ENCODE measurements at places on chromosomes 4 and X. TPM values are rescaled to one million over a fixed set of nuclear protein-coding genes. Genes with fewer than 3 reads are reported as not detected.

The MAOB gene
- total RNA-seq = 157 TPM

The ERVMER34-1 gene
- total RNA-seq = 3.9 TPM

The TCEAL7 gene
- total RNA-seq = 2.6 TPM

The GAGE12F gene
- not detected for total RNA-seq

DNA sequence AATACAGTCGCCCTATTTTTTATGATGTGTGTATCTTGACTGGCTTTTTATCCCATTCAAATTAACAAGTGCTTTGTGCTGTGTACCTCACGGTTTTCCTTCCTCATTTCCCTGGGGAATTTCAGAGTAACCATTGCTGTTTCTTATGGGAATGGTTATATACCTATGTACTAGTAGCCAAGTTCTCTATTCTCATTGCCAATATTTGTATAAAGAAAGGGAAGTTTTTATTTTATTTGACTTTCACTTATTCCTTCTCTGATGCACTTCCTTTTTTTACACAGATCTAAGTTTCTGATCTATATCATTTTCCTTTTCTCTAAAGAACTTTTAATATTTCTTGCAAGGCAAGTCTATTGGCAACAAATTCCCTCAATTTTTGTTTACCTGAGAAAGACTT lies 181.3 kb downstream of the SOWAHB start:
- H3K36me3 ChIP-seq = no peaks in the 10 kb centered on the region
- no peak overlapping the region for H3K27ac ChIP-seq
- no peak for DNase-seq
- H3K27me3 ChIP-seq = no peaks in the 10 kb centered on the region
- H3K4me1 ChIP-seq = peaks cover 9% of the 10 kb centered on the region

- no peaks in the 10 kb centered on the region for H3K36me3 ChIP-seq
- no peaks in the 10 kb centered on the region for H3K4me1 ChIP-seq
- H3K4me3 ChIP-seq = no peak overlapping the region
- H3K27ac ChIP-seq = no peak overlapping the region
- H3K27me3 ChIP-seq = no peaks in the 10 kb centered on the region
- DNase-seq = no peak
Measured at GRCh38 chrX:133668225-133668931, 253.1 kb upstream of the GPC4 start.

GRCh38 chr4:185290018-185290607 lies 80.7 kb downstream of the SNX25 start:
- peaks cover 7% of the 10 kb centered on the region for H3K4me1 ChIP-seq
- DNase-seq = no peak
- H3K4me3 ChIP-seq = no peak overlapping the region
- H3K27ac ChIP-seq = no peak overlapping the region
- H3K36me3 ChIP-seq = peaks cover 24% of the 10 kb centered on the region

DNA sequence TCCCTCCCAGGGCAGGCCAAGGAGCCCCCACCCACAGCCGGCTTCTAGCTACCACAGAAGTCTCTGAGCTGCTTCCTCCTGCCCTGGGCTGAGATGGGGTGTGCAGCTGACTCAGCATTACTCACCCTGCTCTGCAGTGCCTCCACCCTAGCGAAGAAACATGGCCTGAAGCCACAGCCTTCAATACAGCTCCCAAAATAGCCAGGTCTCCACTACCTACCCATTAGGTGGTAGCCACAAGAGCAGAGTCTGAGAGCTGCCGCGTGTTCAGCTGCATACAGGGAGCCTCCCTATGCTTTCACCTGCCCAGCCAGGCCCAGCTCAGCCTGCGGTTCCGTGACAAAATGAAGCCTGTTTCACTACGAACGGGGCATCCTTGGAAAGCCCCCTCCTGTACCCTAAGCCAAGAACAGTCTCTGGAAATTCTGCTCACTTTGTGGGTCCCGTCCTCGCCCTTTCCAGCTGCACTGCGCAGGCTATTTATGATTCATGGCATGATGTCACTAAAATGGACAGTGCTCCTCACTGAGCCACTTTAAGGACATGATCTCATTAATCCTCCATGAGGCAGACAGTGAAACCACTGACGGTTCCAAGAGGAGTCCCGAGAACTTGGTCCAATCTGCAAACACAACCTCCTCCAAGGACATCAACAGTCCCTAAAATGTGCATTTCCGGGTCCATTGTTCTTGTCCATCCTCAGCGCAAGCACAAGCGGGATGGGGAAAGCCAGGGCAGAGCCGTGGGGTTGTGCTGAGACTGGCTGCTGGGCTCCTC lies 20.2 kb downstream of the WDR1 start:
- H3K4me1 ChIP-seq = peaks cover 95% of the 10 kb centered on the region
- H3K4me3 ChIP-seq = peak overlapping the region; percentile 11
- peaks cover 55% of the 10 kb centered on the region for H3K36me3 ChIP-seq
- DNase-seq = peak; percentile 64
- peak overlapping the region; percentile 83 for H3K27ac ChIP-seq

DNA sequence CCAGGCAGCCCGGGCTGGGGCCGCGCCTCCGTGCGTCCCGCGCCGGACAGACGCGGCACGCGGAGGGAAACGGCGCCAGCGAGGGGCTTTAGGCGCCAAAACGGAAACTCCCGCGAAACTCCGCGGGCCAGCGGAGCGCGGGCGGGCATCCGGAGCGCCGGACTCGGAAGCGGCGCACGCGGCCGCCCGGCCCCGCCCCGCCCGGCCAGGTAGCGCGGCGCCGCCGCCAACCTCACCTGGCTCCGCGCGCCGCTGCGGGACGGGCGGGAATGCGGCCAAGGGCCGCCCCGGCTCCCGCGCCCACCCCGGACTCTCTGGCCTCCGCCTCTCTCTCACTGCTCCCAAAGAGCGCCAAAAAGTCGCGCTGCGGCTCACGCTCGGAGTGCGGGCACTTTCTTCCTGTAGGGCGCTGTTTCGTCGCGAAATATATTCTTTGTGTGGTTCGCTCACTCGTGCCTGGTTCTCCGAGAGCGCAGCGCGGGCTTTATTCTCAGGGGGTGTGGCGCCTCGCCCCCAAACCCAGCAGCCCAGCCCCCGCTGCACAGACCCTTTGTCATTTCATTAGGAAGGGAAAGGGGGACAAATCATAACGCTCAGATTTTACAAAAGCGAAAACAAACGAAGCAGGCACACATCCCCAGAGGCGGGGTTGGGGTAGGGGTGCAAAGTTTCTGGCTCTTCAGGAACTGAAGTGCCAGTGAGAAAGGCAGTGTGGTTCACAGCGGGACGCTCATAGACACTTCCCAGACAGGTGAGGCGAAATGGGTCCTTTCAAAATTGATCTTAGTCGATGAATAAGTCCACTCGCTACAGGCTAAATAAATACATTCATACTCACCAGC lies 961 bp upstream of the MBNL3 start:
- H3K4me1 ChIP-seq = no peaks in the 10 kb centered on the region
- peak; percentile 18 for DNase-seq
- H3K4me3 ChIP-seq = peak overlapping the region; percentile 73
- no peaks in the 10 kb centered on the region for H3K27me3 ChIP-seq
- H3K36me3 ChIP-seq = no peaks in the 10 kb centered on the region

DNA sequence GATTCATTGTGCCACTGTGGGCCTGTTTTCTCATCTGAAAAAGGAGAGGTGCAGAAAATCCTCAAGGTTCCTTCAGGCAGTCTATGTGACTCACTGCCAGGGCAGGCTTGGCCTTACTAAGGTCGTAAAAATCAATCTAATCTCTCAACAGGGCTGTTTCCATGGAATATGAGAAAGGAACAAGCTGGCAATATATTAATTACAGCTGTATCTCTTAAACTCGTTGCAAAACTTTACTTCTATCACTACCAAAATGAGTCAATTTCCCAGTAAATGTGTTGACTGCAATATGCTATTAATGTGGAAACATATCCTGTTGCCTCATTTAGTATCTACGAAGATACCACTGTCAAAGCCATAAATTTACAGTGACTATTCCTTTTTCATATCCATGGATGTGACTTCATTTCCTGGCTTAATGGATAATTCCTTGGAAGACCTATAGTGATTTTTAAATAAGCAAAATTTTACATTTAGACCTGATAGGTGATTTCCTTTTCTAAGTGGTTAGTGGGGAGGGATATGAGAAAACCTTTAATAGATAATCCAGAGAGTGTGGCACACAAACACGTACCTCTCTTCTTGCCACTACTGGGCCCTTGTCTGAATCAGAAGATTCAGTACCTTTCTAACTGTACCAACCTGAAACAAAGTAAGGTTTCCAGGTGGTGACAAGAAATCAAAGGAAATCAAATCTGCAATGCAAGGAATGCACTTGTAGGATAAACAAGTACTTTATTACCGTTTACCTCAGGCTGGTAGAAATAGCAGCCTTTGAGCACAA lies 127.4 kb upstream of the FTHL17 start:
- no peaks in the 10 kb centered on the region for H3K36me3 ChIP-seq
- no peaks in the 10 kb centered on the region for H3K4me1 ChIP-seq
- H3K4me3 ChIP-seq = no peak overlapping the region
- H3K27me3 ChIP-seq = no peaks in the 10 kb centered on the region

- H3K36me3 ChIP-seq = no peaks in the 10 kb centered on the region
- peaks cover 29% of the 10 kb centered on the region for H3K4me1 ChIP-seq
- DNase-seq = no peak
- no peaks in the 10 kb centered on the region for H3K27me3 ChIP-seq
- H3K4me3 ChIP-seq = no peak overlapping the region
Measured at GRCh38 chr4:140088323-140088967, 65.5 kb downstream of the MAML3 start.

Measured in left ventricle myocardium inferior (tissue), 1 donor.